Cortex of kidney (tissue), 1 donor: ENCODE measurements at places on chromosomes 1 and 21.

- no peak for DNase-seq
Observed at GRCh38 chr21:28127175-28127785, 865.4 kb downstream of the LTN1 start.

- no peak for DNase-seq
Observed at GRCh38 chr21:45638707-45639106, 4.8 kb upstream of the PCBP3 start.

DNA sequence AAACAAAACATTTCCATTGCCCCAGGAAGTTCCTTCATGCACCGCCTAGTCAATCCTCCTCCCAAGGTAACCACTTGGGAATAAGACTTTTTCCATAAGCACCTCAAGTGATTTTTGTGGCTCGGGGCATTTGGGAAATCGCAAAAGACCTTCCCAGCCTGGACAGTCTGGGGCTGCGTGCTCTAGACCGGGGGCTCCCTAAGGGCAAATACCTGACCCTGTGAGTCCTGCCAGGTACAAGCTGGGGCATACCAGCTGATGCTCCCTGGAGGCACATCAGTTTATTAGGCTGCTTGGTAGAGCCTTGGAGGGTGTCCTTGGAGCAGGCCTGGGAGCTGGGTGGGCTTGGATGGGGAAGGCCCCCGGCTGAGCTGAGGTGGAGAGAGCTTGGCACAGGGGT lies 34.4 kb downstream of the ALPL start:
- no peak for DNase-seq

DNA sequence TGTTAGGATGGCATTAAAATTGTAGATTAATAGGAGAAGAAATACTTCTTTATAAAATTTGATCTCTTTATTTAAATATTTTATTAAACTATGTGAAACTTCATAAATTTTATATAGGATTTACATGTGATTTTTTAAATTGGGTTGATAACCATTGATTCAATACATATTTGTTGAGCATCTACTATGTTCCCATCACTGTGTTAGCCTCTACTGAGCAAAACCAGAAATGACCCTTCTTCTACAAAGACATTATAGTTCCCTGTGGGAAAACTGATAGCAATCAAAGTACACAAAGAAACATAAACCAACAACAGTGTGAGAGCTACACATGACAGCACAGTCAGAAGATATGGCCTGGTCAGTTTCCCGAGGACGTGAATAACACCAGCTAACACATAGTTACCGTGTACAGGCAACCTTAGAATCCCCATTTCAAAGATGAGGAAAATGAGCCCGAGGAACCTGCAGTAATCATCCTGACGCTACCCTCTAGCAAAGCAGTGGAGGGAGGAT lies 12.2 kb downstream of the TTC13 start:
- DNase-seq: no peak

DNA sequence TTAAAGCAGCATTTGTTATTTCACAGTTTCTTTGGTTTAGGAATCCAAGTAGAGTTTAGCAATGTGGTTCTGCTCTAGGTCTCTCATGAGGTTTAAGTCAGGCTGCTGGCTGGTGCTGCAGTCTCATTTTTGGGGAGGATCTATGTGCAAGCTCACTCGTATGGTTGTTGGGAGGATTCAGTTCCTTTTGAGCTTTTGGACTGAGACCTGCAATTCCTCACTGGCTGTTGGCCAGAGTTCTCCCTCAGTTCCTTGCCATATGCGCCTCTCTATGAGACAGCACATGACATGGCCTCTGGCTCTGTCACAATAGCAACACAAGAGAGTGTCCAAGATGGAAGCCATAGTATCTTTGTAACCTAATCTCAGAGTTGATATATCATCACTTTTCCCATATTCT lies 91.0 kb downstream of the OLFML2B start:
- DNase-seq: no peak

DNA sequence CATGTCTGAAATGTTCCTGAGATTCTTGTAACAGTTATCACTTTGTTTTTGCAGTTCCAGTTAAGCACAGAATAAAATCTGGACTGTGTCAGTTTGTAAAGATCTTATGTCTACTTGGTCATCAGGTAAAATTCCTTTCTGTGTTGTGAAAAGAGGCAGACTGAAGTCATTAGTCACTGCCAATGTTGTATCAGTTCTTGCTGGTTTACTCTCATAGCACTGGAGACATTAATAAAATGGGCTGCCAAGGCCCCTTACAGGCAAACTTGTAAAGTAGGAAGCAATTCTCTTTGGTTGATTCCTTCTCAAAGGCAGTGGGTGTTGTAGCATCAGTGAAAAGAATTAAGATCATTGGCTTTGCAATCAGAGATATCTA lies 61.4 kb upstream of the ST6GALNAC3 start:
- DNase-seq: no peak

- DNase-seq: no peak
Observed at GRCh38 chr1:164683235-164683634, 124.3 kb downstream of the PBX1 start.

DNA sequence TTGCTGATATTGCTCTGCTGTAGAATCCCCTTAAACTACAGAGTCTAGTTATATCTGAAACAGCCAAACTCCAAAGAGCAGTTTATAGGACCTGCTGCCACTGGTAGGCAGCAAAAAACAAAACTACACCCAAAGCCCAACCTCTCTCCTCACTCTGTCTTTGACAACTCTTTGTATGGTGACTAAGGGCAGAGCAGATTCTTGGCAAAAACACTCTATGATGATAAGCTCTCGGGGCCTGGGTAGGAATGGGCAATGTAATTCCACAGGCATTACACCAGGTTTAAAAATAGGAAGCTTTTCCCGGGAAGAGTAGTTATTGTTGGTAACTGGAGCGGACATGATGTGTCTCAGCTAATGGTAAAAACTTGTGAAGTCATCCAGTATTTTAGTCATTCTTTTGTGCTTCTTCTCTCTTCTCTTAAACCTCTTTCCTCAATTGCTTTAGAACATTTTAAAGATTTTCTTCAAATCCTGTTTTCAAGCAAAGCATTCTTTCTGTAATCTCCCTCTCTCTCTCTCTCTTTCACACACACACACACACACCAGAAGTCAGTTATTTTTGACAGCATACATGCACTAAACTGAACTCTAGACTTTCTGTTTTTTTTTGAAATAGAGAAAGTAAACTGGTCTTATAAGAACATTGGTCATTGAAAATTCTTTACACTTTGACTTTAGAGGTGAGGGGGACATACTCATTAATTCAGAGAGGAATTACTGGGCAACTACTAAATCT lies 193.5 kb downstream of the PAPPA2 start:
- no peak for DNase-seq

GRCh38 chr1:206059355-206059915 lies 6.5 kb downstream of the RHEX start:
- DNase-seq: no peak

GRCh38 chr1:243179720-243180119 lies 75.4 kb downstream of the CEP170 start:
- no peak for DNase-seq

GRCh38 chr1:201625226-201625761 lies 86.4 kb downstream of the NAV1 start:
- DNase-seq: no peak

GRCh38 chr1:44609768-44610526 lies 64.3 kb downstream of the TMEM53 start:
- no peak for DNase-seq

- DNase-seq: no peak
Observed at GRCh38 chr1:6972399-6972798, 187.1 kb downstream of the CAMTA1 start.

DNA sequence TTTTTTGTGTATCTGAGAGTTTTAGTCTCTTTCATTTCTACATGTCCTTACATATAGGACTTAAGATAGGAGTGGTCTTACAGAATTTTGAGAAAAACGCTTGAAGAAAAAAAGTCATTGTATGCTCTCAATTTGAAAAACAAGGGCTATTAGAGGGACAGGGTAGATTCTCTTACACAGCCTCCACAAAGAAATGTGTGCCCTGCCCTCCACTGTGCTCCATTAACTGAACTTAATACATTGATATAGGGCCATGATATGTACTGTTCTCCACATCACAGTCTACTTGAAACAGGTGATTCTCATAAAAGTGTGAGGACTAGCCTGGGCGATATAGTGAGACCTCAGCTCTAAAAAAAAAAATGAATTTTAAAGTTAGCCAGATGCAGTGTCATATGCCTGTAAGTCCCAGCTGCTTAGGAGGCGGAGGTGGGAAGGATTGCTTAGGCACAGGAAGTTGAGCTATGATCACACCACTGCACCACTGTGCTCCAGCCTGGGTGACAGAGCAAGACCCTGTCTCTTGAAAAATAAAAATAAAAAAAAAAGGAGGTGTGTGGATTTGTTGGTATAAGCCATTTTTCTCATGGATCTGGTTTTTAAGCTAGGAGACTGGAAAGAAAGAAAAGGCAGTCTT lies 77.0 kb downstream of the HMCN1 start:
- DNase-seq: no peak

DNA sequence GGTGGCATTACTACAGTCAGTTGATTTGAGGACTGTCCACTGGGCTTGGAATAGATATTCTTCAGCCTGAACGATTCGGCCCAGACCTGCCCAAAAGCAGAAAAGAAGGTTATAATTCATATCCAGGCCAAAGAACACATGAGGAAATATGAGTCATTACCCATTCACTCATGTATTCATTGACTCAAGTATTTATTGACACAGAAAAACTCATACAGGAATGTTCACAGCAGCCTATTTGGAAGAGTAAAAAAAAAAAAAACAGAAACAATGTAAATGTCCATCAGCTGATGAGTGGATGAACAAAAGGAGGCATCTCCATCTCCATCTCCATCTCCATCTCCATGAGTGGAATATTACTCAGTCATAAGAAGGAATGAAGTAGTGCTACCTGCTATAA lies 15.9 kb downstream of the ZMYND12 start:
- DNase-seq: no peak
